ENCODE measurements at places on chromosomes 4 and X.

- peak; percentile 18 for DNase-seq
Measured at GRCh38 chrX:26649534-26649933, 433.6 kb downstream of the MAGEB5 start.

DNA sequence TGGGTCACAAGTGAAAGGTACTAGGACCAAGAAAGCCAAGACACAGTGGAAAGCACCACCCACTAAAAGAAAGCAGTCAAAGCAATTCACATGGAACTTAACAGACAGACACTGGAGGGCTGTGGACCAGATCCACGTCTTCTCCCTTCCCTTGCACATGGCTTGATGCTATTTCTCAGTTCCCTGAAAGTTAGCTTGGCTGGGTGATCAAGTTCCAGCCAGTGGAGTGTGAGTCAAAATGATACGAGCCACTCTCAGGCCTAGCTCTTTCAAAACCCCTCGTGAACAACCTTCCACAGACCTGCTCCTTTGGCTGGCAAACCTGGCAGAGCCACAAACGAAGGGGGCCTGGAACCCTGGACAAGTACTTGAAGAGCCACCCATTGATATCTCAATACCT is 52.0 kb downstream of the RELL1 start:
- DNase-seq = no peak

GRCh38 chrX:9899640-9900111 is 67.5 kb upstream of the CLDN34 start:
- no peak for DNase-seq

DNA sequence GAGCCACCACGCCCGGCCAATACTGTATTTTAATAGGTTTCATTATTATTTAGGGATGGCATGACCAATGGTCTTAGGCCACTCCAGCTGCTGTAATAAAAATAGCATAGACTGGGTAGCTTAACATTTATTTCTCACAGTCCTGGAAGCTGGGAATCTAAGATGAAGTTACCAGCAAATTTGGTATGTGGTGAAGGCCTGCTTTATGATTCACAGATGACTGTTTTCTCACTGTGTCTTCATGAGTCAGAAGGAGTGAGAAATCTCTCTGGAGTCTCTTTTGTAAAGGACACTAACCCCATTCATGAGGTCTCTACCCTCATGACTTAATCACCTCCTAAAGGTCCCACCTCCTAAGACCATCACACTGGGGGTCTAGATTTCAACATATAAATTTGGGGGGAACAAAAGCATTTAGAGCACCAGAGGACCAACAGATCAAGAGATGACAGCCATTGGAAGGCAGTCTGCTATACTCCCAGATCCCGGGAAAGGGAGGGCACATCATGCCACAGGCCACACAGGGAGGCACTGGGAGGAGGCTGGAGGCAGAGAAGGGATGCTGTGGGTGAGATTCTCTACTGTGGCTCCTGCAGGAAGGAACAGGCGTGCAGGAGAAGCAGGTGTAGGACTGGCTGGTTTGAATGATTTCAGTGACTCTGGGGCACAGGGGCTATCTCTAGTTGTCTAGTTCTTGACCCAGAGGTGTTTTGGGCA is 335.8 kb upstream of the SFRP2 start:
- DNase-seq = no peak

DNA sequence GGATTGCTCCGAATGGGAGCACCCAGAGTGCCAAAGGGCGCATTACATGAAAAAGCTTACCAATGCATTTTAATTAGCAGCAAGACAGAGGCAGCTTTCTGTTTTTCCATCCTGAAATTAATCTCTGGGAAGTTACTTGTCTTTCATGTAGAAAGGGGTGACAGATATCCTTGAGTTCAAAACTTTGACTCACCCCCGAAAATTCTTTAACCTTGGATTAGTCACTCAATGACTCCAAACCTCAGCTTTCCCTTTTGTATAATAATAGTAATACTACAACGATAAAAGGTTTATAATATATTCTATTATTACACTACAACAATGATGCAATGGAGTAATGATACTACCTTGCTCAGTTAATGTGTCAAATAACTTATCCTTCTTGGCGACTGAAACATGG is 126.3 kb downstream of the ADAMTS3 start:
- no peak for DNase-seq

- no peak for DNase-seq
Measured at GRCh38 chr4:140243278-140243753, 89.3 kb upstream of the MAML3 start.

GRCh38 chr4:39655876-39656275 is 17.2 kb upstream of the SMIM14 start:
- DNase-seq = no peak

DNA sequence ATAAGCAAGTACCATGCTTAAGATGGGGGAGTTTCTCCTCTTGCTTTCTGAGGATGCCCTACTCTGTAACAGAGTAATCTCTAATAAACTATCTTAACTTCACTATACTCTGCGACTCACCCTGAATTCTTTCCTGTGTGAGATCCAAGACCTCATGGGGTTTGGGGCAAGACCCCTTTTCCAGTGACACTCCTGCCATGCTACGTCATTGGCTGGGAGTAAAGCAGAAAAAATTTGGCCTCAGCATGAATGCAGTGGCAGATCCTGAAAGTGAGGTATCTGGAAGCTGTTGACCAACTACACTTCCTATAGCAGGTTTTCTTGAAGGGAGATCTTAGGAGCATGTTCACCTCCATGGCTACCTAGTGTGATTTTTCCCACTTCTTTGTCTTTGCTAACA is 109.1 kb upstream of the MED14 start:
- DNase-seq = no peak

- no peak for DNase-seq
Measured at GRCh38 chr4:74366367-74366911, 1.5 kb downstream of the EREG start.

GRCh38 chr4:183349673-183350072 is 27.4 kb upstream of the CLDN24 start:
- DNase-seq = no peak

DNA sequence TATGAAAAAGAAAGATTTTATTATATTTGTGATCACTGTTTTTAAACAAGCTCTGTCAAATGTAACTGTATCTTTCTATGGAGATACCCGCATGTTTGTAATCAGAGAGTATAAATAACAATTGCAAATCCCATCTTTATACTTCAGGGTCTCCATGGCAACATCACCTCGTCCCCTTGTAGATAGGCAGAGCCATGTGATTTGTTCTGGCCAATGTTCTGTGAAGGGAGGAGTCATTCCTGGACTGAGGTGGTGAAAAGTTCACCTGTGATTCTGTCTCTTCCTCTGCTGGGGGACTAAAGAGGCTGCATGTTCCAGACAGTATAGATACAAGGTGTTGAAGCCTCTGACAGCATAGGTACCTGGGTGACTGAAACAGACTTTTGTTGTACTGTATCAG is 45.6 kb upstream of the MED14 start:
- no peak for DNase-seq

DNA sequence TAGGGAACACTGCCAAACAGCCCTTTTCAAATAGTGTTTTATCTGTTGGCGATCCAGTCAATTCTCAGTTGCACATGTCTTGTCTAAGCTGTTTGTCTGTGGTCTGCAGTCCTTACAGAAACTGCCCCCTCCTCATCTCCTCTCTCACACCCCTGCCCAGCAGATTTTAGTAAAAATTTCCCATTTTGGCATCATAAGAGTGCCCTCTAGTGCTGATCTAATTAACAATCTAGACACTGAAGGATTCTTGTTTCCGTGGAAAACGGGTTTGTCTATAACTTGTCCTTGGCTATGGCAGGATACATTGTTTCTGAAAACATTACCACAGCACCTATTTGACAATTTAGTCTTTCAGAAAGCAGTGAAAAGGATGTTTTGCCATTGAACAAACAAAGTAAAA is 227.2 kb upstream of the MBNL3 start:
- no peak for DNase-seq
